Smooth muscle cell of bladder (primary cell): ENCODE measurements at places on chromosomes 11 and 22. TPM values are rescaled to one million over a fixed set of nuclear protein-coding genes. Genes with fewer than 3 reads are reported as not detected.

Gene FOLR1
- not detected in 2 replicates for total RNA-seq

Gene OR8K3
- total RNA-seq, result not detected in 2 replicates

Gene MMP12
- under 0.01 and 0.28 TPM in 2 replicates for total RNA-seq

Gene MRGPRF
- total RNA-seq, result 29.7 and 29.9 TPM in 2 replicates

Gene NLRP14
- total RNA-seq, result 0.09 and 0.14 TPM in 2 replicates

Gene ZPR1
- 29.4 and 37.6 TPM in 2 replicates for total RNA-seq

Gene RAG2
- not detected in 2 replicates for total RNA-seq

Gene APBB1
- total RNA-seq, result 45.8 and 46.4 TPM in 2 replicates

Gene OR52N4
- total RNA-seq, result not detected in 2 replicates

Gene TEX54
- total RNA-seq, result not detected in 2 replicates

Gene CBLIF
- total RNA-seq, result not detected in 2 replicates

Gene PLAAT4
- 15.8 and 23.9 TPM in 2 replicates for total RNA-seq

Gene RTCB
- 133 and 137 TPM in 2 replicates for total RNA-seq

Gene CHRM4
- total RNA-seq, result not detected in 2 replicates

Gene MAP6
- 1.4 and 1.8 TPM in 2 replicates for total RNA-seq

Gene CD3E
- total RNA-seq, result not detected in 2 replicates

Gene ANKK1
- under 0.01 TPM in 1 of 2 replicates, not detected in the other for total RNA-seq
